ENCODE measurements at places on chromosomes 16 and 17. TPM values are rescaled to one million over a fixed set of nuclear protein-coding genes. Genes with fewer than 3 reads are reported as not detected.

- no peak for DNase-seq
Measured at GRCh38 chr17:18224387-18225120, 881 bp upstream of the LLGL1 start.

TBC1D26 gene
- polyA plus RNA-seq, result 0.44 TPM

KRT32 gene
- polyA plus RNA-seq, result not detected

EPX gene
- polyA plus RNA-seq, result 0.83 TPM

- no peak for DNase-seq
Measured at GRCh38 chr17:39549747-39550573, 57.8 kb downstream of the NEUROD2 start.

GRCh38 chr16:64830653-64831052, 291.2 kb downstream of the CDH11 start:
- no peak for DNase-seq

DNA sequence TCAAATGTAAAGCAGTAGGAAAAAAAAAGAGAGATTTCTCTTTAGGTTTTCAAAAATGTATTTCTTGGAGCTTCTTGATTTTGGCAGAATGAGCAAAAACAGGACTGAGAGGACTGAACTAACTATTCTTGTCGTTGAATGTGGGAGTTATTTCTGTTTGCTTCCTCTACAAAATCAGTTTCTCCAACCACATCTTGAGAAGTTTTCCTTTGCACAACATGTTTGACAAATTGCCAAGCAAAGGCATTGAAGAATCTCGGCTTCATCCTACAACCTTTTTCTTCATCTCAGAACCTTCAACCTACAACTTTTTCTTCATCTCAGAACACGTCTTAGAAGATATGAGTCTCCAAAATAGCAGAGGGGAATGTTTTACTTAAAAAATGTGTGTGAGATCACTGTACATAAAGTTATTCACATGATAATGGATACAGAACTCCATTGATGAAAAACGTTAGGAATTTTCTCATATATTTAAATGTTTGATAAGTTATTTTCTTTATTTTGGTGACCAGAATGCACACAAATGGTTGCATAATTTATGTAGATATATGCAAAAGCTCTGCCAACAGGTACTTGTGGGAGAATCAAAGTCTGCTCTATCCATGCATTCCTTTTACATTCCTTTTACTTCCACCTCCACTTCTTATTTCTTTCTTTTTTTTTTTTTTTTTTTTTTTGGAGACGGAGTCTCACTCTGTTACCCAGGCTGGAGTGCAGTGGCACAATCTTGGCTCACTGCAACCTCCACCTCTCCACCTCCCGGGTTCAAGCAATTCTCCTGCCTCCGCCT, 370.0 kb downstream of the KCNJ2 start:
- no peak for DNase-seq

ITGB4 gene
- 12.5 TPM for polyA plus RNA-seq

DNA sequence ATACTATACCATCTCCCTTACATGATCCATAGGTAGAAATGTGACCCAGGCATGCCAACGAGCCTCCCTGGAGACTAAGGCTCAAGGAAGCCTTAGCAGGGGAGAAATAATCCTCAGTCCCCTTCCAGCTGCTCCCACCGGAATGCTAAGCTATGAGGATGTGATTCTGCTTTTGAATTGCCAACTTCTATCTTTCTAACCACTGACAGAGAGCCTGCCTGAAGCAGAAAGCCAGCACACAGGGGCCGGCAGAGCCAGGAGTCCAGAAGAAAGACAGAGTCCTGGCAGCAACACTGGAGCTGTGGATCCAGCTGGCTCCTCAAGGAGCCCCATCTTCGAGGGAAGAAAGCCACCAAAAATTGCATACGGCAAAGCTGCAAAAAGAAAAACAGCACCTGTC, 579.6 kb upstream of the CDH5 start:
- no peak for DNase-seq

GPRC5B gene
- 110 TPM for polyA plus RNA-seq
